ENCODE measurements at places on chromosomes 11 and 22. TPM values are rescaled to one million over a fixed set of nuclear protein-coding genes. Genes with fewer than 3 reads are reported as not detected.

- no peak for DNase-seq
Measured at GRCh38 chr11:118633319-118633690, 25.9 kb downstream of the PHLDB1 start.

Gene BEST1
- polyA plus RNA-seq, result 6.7 TPM

Gene KRTAP5-8
- polyA plus RNA-seq, result 0.15 TPM

Gene WT1
- polyA plus RNA-seq, result 0.05 TPM

- no peak for DNase-seq
Measured at GRCh38 chr11:75445315-75445953, 12.4 kb upstream of the KLHL35 start.

- no peak for DNase-seq
Measured at GRCh38 chr11:61083601-61084147, 18.6 kb upstream of the CD5 start.

DNA sequence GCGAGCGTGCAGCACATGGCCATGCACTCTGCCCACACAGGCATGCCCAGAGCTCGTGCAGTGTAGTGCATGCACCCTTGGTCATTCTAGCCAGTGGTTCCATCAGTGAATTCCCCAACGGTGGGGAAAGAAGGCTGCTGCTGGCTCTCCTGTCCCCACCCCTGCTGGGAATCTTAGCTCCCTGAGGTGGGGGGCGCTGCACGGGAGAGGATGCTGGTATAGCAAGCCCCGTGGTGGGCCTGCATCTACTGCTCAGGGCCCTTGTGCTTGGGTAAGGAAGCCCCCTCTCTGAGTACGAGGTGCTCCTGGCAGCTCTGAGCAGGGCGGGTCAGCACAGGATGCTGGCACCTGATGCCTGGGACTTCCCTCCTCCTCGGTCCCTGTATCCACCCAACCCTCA is 18.5 kb upstream of the BAIAP2L2 start:
- no peak for DNase-seq
